ENCODE measurements at places on chromosomes 6 and 20.

GRCh38 chr6:161104966-161105365 is 113.4 kb downstream of the MAP3K4 start:
- DNase-seq, result no peak

DNA sequence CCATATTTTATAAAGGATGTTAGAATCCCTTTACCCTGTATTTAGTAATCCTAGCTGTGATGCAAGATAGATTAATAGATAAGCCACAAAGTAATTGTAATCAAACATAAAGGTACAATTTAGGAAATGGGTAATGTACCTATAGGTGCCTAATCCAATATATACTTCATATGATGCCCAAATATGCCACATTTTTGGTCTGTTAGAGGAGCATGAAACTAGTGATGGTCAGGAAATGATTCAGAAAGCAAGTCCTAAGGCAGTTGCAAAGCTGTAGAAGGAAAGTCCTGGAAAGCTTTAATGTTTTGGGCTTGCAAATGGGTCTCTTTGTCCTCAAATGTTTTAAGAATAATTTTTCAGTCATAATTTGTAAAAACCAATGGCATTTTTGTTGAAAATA is 76.6 kb upstream of the PTPRK start:
- no peak for DNase-seq

GRCh38 chr6:3259491-3259958 is 778 bp downstream of the PSMG4 start:
- DNase-seq, result peak; percentile 64

GRCh38 chr20:46368902-46369268 is 37.5 kb downstream of the ELMO2 start:
- DNase-seq, result no peak

DNA sequence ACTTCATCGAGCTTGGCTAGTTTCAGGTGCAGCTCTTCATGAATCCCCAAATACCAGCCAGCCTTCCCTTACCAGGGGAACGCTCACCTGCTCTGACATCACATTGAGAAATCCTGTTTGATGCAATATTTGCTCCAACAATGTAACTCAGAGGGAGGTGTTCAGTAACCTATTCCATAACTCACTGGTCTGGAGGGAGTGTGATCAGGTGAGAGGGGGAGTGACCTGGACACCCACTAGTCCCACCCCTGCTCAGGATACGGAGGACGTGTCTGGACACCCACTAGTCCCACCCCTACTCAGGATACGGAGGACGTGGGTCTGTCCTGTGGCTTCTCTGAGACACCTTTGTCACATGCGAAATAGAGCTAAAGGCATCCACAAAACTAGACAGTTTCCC is 70.3 kb downstream of the HUS1B start:
- DNase-seq, result peak; percentile 81

DNA sequence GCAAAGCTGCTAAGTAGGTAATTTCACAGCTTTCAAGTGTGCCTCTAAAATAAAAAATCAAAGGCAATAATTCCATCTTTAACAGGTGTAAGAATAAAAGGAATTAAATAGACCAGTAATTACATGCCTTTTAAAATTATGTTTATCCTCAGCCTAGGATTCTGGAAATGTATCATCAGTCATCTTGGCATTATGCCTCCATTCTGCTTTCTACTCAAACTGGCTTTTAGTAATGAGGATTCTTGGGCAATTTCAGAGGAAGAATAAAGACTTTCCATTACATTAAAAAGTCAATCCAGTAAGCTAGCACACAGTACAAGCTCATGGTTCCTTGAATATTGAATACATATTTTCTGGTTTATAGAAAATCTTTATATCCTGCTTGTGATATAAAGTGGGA is 44.7 kb downstream of the GSTA2 start:
- DNase-seq, result peak; percentile 36

- DNase-seq, result no peak
Observed at GRCh38 chr6:73696966-73697655, 1.1 kb downstream of the CD109 start.

GRCh38 chr20:36845288-36845971 is 30.5 kb upstream of the TLDC2 start:
- DNase-seq, result peak; percentile 76

GRCh38 chr6:135104199-135104598 is 49.6 kb upstream of the HBS1L start:
- no peak for DNase-seq

- DNase-seq, result no peak
Observed at GRCh38 chr20:32163951-32164350, 43.6 kb downstream of the PLAGL2 start.

All from NCI-H1417 (cell line).